Chondrocyte (in vitro differentiated cells): ENCODE measurements at places on chromosomes 2 and 18. TPM values are rescaled to one million over a fixed set of nuclear protein-coding genes. Genes with fewer than 3 reads are reported as not detected.
A peak's percentile ranks its signal among the peaks of the same experiment; 100 is the strongest.

The ASB18 gene
- not detected in 3 replicates for total RNA-seq

- peaks cover 18% of the 10 kb centered on the region for H3K4me1 ChIP-seq
- H3K36me3 ChIP-seq: no peaks in the 10 kb centered on the region
- no peaks in the 10 kb centered on the region for H3K27me3 ChIP-seq
- H3K4me3 ChIP-seq: no peak overlapping the region
- no peak overlapping the region for H3K27ac ChIP-seq
These were observed 195.9 kb downstream of the NEDD4L start for GRCh38 chr18:58239879-58240278.

- no peaks in the 10 kb centered on the region for H3K27me3 ChIP-seq
- no peak for DNase-seq
- peak overlapping the region; percentile 81 for H3K27ac ChIP-seq
- no peak overlapping the region for H3K4me3 ChIP-seq
These were observed 14.0 kb upstream of the ANKRD62 start for GRCh38 chr18:12079491-12080237.

The OXER1 gene
- 0.31 to 1.8 TPM (median 1.7 TPM) in 3 replicates for total RNA-seq

DNA sequence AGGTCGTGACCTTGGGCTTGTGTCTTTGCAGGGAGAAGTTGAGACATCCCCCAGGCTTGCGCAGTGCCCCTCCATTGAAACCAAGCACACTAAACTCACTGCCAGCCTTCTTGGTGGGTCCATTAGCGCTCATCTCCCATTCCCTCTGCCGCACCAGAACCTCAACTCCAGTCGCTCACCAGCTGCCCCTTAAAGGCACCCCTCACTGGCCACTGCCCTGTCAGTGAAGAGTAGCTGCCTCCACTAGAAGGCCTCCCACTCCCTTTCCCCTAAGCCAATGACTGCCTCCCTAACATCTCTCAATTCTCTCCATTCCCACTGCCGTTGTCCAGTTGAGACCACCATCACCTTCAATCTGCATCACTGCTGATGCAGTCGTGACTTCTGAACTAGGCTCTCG is 114.8 kb upstream of the EPC2 start:
- no peaks in the 10 kb centered on the region for H3K27me3 ChIP-seq
- no peaks in the 10 kb centered on the region for H3K36me3 ChIP-seq
- H3K27ac ChIP-seq: no peak overlapping the region
- no peaks in the 10 kb centered on the region for H3K4me1 ChIP-seq

The ALKAL2 gene
- 150 to 164 TPM (median 154 TPM) in 3 replicates for total RNA-seq

GRCh38 chr2:174846218-174846617 is 81.9 kb upstream of the CHRNA1 start:
- H3K27me3 ChIP-seq: no peaks in the 10 kb centered on the region
- DNase-seq: no peak
- peaks cover 51% of the 10 kb centered on the region for H3K4me1 ChIP-seq
- H3K4me3 ChIP-seq: peak overlapping the region; percentile 79

The NAT8 gene
- not detected in 3 replicates for total RNA-seq

- no peak overlapping the region for H3K4me3 ChIP-seq
- no peak for DNase-seq
- H3K27me3 ChIP-seq: no peaks in the 10 kb centered on the region
- H3K36me3 ChIP-seq: peaks cover 2% of the 10 kb centered on the region
These were observed 70.4 kb downstream of the IL1R2 start for GRCh38 chr2:102061962-102062795.

- DNase-seq: no peak
- peaks cover 3% of the 10 kb centered on the region for H3K36me3 ChIP-seq
- peaks cover 22% of the 10 kb centered on the region for H3K4me1 ChIP-seq
- H3K27ac ChIP-seq: no peak overlapping the region
These were observed 19.0 kb downstream of the RPL37A start for GRCh38 chr2:216517447-216518225.

The KYNU gene
- total RNA-seq: 0.38 TPM in 1 of 3 replicates, not detected in the others

GRCh38 chr2:48677450-48677849 is 59.8 kb downstream of the GTF2A1L start:
- no peaks in the 10 kb centered on the region for H3K4me1 ChIP-seq
- H3K4me3 ChIP-seq: no peak overlapping the region
- H3K27ac ChIP-seq: no peak overlapping the region
- H3K36me3 ChIP-seq: no peaks in the 10 kb centered on the region

DNA sequence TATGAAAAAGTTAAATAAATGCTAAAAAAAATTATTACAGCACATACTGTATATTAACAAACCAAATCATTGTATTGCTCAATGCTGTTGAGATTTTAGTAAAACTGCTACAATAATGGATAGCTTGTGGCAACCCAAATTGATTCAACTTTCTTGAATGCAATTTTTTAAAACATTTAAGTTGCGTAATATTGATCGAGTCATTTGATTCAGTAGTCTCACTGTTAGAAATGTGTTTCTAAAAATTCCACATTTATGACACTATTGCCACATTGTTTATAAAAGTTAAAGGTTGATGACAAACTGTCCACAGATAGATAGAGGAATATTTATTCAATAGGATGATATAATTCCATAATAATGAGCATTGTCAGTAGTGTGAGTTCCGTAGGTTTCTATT is 640.7 kb upstream of the CRIM1 start:
- no peaks in the 10 kb centered on the region for H3K36me3 ChIP-seq
- H3K4me3 ChIP-seq: no peak overlapping the region
- H3K27ac ChIP-seq: no peak overlapping the region
- DNase-seq: no peak
- peaks cover 20% of the 10 kb centered on the region for H3K27me3 ChIP-seq

The CCDC138 gene
- 2.9 to 5.9 TPM (median 4.1 TPM) in 3 replicates for total RNA-seq

DNA sequence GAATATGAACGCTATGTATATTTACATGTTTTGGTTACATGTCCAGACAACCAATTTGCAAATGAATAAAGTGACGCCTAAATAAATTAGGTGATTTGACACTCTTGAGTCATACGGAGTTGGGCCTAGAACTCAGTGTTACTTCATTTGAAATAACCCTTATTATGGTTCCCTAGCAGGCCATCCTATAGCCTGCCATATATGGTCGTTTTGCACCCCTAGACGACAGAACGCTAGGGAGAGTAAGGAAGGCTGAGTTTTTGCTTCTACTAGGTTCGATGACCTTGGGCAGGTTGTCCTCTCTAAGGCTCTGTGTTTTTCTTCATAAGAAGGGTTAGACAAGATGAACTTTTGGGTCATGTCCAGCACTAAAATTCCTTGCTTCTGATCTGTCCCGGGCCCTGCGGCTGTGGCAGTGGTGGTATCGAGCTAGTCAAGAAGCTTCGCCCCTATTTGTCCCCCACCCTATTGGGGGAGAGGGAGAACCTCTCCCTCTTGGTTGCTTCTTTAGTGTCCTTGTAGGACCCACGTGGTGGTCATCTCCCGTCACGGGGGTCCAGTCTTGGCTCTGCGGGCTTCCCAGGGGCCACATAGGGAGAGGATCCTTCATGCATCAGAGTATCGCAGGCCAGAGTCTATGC is 574 bp upstream of the EML4 start:
- H3K27ac ChIP-seq: peak overlapping the region; percentile 74
- H3K4me1 ChIP-seq: peaks cover 11% of the 10 kb centered on the region
- H3K4me3 ChIP-seq: no peak overlapping the region

GRCh38 chr2:158095269-158095668 is 6.4 kb upstream of the UPP2 start:
- no peak overlapping the region for H3K27ac ChIP-seq
- H3K4me3 ChIP-seq: no peak overlapping the region
- H3K36me3 ChIP-seq: no peaks in the 10 kb centered on the region
- no peak for DNase-seq
- no peaks in the 10 kb centered on the region for H3K4me1 ChIP-seq

The ALPP gene
- total RNA-seq: not detected in 3 replicates

- no peak overlapping the region for H3K27ac ChIP-seq
- no peak for DNase-seq
- H3K27me3 ChIP-seq: no peaks in the 10 kb centered on the region
- no peak overlapping the region for H3K4me3 ChIP-seq
These were observed 32.5 kb downstream of the CDC42EP3 start for GRCh38 chr2:37638973-37639372.

DNA sequence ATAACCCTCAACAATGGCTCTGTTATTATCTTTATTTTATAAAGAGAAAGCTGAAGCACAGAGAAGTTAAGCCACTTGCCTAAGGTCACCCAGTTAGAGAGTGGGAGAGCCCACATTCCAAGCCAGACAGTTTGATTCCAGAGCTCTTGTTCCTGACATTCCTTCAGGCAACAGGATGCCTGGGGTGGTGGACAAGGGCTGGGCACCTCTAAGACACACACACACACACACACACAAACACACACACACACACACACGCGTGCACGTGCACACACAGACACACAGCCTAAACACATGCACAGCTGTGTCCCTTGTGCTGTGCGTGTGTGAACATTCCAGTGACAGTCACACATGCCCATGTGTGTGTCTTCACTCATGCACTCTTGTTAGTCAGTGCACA is 26.4 kb downstream of the CELF4 start:
- H3K4me3 ChIP-seq: no peak overlapping the region
- DNase-seq: no peak
- H3K36me3 ChIP-seq: no peaks in the 10 kb centered on the region

- peaks cover 1% of the 10 kb centered on the region for H3K27me3 ChIP-seq
- DNase-seq: no peak
- no peak overlapping the region for H3K4me3 ChIP-seq
- no peak overlapping the region for H3K27ac ChIP-seq
These were observed 62.7 kb upstream of the TAF1B start for GRCh38 chr2:9780368-9781130.

GRCh38 chr2:96594691-96595152 is 43.4 kb downstream of the KANSL3 start:
- peaks cover 2% of the 10 kb centered on the region for H3K4me1 ChIP-seq
- no peak overlapping the region for H3K4me3 ChIP-seq
- no peak for DNase-seq
- H3K27ac ChIP-seq: no peak overlapping the region

The CABLES1 gene
- 26.2 to 46.3 TPM (median 29.3 TPM) in 3 replicates for total RNA-seq

GRCh38 chr2:69221960-69222751 is 164.9 kb downstream of the GFPT1 start:
- H3K27me3 ChIP-seq: no peaks in the 10 kb centered on the region
- H3K4me1 ChIP-seq: peaks cover 49% of the 10 kb centered on the region
- DNase-seq: no peak
- peak overlapping the region; percentile 86 for H3K27ac ChIP-seq
- H3K36me3 ChIP-seq: peaks cover 15% of the 10 kb centered on the region
- H3K4me3 ChIP-seq: no peak overlapping the region

DNA sequence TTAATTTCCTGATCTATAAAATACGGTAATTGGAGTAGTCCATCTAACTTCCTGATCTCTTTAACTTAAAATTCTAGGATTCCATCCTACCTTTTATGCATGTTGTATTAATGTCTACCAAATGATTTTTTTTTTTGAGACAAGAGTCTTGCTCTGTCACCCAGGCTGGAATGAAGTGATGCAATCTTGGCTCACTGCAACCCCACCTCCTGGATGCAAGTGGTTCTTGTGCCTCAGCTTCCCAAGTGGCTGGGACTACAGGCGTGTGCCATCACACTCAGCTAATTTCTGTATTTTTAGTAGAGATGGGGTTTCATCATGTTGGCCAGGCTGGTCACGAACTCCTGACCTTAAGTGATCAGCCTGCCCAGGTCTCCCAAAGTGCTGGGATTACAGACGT is 47.8 kb downstream of the CFAP36 start:
- H3K27ac ChIP-seq: peak overlapping the region; percentile 42
- no peaks in the 10 kb centered on the region for H3K4me1 ChIP-seq
- no peaks in the 10 kb centered on the region for H3K27me3 ChIP-seq
- peaks cover 19% of the 10 kb centered on the region for H3K36me3 ChIP-seq
- DNase-seq: no peak
- no peak overlapping the region for H3K4me3 ChIP-seq

- H3K4me3 ChIP-seq: no peak overlapping the region
- no peak for DNase-seq
- peaks cover 7% of the 10 kb centered on the region for H3K27me3 ChIP-seq
- H3K36me3 ChIP-seq: no peaks in the 10 kb centered on the region
- H3K27ac ChIP-seq: no peak overlapping the region
- H3K4me1 ChIP-seq: no peaks in the 10 kb centered on the region
These were observed 764.6 kb upstream of the PKDCC start for GRCh38 chr2:41283079-41283775.

The REG1A gene
- not detected in 3 replicates for total RNA-seq

The CRYGC gene
- total RNA-seq: not detected in 3 replicates

The SCTR gene
- total RNA-seq: not detected in 3 replicates

- DNase-seq: no peak
- H3K36me3 ChIP-seq: no peaks in the 10 kb centered on the region
- no peaks in the 10 kb centered on the region for H3K27me3 ChIP-seq
- H3K4me3 ChIP-seq: no peak overlapping the region
These were observed 83.5 kb downstream of the NCKAP5 start for GRCh38 chr2:133484784-133485183.

- H3K4me1 ChIP-seq: no peaks in the 10 kb centered on the region
- DNase-seq: no peak
- H3K27ac ChIP-seq: no peak overlapping the region
- peaks cover 2% of the 10 kb centered on the region for H3K27me3 ChIP-seq
- no peaks in the 10 kb centered on the region for H3K36me3 ChIP-seq
These were observed 1344.5 kb upstream of the CHAC2 start for GRCh38 chr2:52423111-52423510.

DNA sequence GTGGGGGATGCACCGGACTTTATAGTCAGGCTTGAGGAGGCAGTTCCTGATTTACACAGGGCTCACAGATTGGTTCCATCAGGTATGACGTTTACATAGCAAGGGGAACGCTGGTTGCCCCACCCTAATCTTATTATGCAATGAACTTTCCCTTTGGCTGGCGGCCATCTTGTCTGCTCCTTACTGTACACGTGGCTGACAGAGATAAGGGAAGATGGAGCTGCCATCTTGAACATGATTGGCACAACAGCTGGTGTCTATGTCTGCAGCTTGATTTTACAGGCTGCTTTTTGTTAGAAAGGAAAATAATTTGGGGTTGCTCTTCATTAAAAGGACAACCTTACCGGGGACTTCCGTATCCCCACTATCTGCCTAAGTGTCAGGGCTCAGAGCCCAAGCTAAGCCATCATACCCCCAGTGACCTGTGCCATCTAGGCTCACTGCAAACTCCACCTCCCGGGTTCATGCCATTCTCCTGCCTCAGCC is 33.5 kb upstream of the ATG16L1 start:
- no peaks in the 10 kb centered on the region for H3K4me1 ChIP-seq
- no peak overlapping the region for H3K27ac ChIP-seq
- peak; percentile 19 for DNase-seq
- peaks cover 4% of the 10 kb centered on the region for H3K27me3 ChIP-seq
- H3K4me3 ChIP-seq: no peak overlapping the region
- H3K36me3 ChIP-seq: no peaks in the 10 kb centered on the region

- H3K27ac ChIP-seq: no peak overlapping the region
- H3K36me3 ChIP-seq: peaks cover 50% of the 10 kb centered on the region
- H3K27me3 ChIP-seq: no peaks in the 10 kb centered on the region
- H3K4me1 ChIP-seq: peaks cover 17% of the 10 kb centered on the region
These were observed 31.8 kb downstream of the SP100 start for GRCh38 chr2:230447455-230448451.

DNA sequence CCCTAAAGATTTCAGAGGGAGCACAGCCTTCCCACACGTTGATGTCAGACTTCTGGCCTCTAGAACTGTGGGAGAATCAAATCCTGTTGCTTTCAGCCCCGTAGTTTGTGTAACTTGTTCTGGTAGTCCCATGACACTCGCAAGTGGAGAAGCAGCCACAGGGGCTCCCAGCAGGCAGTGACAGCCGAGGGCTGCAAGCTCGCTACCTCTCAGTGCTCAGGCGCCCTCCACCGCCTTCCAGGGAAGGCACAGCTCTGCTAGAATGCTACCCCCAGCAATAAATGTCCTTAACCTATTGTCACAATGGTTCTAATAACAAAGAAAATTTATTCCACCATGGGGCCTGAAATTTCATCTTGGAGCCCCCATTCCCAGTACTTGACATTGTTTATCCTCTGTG is 143.1 kb upstream of the ZNF236 start:
- peaks cover 17% of the 10 kb centered on the region for H3K27me3 ChIP-seq
- DNase-seq: no peak
- no peak overlapping the region for H3K27ac ChIP-seq

GRCh38 chr2:231907765-231908164 is 18.4 kb downstream of the NPPC start:
- H3K27ac ChIP-seq: no peak overlapping the region
- H3K27me3 ChIP-seq: peaks cover 15% of the 10 kb centered on the region
- H3K4me1 ChIP-seq: peaks cover 7% of the 10 kb centered on the region
- no peaks in the 10 kb centered on the region for H3K36me3 ChIP-seq
- no peak overlapping the region for H3K4me3 ChIP-seq
